ENCODE measurements at places on chromosomes 3 and 15.
A peak's percentile ranks its signal among the peaks of the same experiment; 100 is the strongest.

GRCh38 chr15:70378126-70379031 lies 280.7 kb upstream of the TLE3 start:
- DNase-seq, result no peak

GRCh38 chr3:12953201-12953995 lies 112.0 kb upstream of the RPL32 start:
- no peak for DNase-seq

DNA sequence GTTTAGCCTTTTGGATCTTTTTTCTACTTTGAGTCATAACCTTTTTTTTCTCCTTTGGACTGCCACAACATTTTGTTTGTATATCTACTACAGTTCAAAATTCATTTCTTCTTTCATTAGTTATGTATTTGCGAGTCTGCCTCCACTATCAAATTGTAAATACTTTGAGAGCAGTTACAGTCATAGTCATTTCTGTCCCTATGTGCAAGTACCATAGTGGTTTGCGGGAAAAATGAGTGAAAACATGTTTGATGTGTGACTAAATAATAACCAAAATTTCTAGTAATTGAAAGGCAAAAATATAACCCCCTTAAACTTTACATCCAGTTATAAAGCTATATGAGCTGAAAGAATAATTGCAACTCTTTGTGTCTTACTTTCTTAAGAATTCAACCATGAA lies 45.8 kb upstream of the CCDC50 start:
- DNase-seq, result peak; percentile 40

DNA sequence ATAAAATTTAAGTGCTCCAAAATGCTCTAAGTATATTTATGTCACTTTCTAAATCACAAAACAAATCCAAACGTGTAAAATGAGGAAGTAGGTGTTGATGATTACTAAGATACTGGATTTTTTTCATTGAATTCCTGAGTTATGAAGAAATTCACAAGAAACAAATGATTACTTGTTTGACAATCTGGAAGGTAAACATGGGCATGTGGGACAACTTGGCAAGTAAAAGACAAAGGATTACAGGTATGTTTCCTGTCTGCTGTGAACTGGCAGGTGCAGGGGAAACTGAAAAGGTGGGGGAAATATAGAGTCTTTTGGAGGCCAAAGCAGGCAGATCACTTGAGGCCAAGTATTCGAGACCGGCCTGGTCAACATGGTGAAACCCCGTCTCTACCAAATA lies 252.7 kb upstream of the AZI2 start:
- no peak for DNase-seq

GRCh38 chr3:111701292-111701906 lies 106.3 kb upstream of the ZBED2 start:
- no peak for DNase-seq

- no peak for DNase-seq
These were observed 2.0 kb downstream of the FSTL1 start for GRCh38 chr3:120448756-120449155.

DNA sequence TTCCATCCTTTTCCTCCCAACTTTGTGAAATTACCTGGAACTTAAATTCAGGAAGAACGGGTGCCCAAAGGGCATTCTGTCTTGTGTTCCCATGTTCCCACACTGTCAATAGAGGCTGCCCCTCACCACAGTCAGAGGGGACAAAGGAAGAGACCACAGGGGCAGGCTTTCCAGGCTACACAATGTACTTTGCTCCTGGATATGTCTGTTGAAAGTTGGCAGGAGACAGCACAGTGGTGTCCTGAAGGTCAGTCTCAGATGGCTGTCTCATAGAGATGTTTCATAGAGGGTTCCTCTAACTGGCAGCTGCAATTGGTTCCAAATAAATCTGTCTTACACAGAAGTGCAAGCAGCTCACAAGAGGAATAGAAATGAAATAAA lies 107.8 kb upstream of the TGFBR2 start:
- DNase-seq, result no peak

GRCh38 chr3:39291903-39292329 lies 12.1 kb upstream of the CX3CR1 start:
- peak; percentile 80 for DNase-seq

DNA sequence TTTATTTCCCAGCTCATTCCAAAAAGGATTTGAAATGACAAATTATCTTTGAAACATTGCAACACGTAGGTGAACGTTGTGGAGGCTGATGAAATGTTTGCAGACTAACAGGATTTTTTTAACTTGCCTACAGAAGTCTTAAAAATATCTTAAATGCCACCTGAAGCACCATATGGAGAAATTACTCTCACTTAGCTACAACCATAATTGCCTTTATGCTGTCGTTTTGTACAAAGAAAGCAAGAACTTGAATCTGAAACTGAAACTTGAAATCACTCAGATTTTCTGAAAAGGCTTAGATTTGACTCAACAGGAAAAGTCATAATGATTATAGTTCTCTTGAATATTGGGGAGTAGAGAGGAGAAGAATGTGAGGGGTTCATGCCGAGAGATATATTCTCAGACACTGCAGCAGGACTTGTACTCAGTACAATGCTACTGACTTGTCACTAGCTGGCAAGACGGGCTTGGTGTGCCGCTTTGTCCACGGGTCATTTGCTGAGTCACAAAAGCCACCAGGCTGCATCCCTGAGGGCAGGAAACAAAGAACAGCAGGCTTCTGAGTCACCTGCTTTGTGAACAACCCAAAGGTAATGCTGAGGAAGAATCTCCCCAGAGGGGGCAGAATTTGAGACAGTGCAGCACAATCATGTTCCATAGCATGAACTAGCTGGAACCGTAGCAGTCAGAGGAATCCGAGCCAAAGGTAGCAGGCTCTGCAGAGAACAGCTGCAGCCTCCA lies 7.1 kb upstream of the FMN1 start:
- peak; percentile 89 for DNase-seq

DNA sequence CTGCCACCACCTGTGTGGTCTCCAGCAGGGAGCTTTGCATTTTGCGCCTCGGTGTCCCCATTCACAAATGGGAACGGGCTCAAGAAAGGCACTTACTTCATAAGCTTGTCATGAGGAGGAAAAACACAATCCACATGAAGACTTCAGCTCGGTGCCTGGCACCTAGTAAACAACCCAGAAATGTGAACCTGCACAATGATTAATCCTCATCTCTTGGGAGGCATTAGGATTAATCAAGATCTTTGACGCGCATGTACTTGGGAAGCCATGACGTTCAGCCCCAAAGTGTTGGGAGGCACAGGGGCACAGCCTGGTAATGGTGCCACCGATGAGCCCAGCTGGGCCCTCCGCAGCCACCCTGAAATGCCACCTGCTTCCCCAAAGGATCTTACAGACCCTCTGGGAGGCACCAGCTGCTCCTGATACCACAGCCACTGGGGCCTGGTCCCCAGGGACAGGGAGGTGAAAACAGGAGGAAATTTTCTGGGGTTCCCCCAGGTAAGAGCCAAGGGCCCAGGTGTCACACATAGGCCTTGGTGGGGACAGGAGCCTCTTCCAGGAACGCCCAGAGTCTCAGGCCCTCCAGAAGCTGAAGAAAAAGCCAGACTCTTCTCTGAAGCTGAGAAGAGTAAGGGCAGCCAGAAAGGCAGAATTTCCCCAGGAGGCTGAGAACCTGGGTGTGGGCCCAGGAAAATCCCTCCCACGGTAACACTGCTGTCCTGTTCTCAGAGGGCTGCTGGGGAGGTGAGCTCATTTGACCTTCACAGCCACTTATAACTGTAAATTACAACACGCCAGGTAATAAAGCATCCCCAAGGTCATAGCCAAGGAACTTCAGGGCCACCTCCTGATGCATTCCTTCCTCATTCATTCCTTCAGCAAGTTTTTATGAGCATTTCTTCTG lies 507.5 kb downstream of the SHQ1 start:
- DNase-seq, result no peak

GRCh38 chr3:147615035-147615434 lies 205.9 kb downstream of the ZIC1 start:
- no peak for DNase-seq

DNA sequence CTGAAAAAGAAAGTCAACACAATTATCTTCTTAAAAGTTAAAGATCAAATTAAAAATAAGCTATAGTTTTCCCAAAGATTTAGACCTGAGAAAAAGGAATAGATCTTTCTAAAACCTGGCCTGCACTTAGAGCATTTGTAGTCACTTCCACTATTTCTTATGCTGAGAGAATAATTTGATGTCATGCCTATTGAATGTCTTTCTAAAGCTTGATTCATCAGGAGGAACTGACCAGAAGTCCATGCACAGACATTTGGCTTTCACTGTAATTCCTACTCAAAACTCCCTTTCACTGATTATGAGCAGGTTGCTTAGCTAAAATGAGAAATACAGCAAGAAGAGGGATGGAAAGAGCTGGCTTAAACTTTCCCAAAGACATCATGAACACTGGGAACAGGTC lies 4.3 kb downstream of the GREM1 start:
- DNase-seq, result no peak

DNA sequence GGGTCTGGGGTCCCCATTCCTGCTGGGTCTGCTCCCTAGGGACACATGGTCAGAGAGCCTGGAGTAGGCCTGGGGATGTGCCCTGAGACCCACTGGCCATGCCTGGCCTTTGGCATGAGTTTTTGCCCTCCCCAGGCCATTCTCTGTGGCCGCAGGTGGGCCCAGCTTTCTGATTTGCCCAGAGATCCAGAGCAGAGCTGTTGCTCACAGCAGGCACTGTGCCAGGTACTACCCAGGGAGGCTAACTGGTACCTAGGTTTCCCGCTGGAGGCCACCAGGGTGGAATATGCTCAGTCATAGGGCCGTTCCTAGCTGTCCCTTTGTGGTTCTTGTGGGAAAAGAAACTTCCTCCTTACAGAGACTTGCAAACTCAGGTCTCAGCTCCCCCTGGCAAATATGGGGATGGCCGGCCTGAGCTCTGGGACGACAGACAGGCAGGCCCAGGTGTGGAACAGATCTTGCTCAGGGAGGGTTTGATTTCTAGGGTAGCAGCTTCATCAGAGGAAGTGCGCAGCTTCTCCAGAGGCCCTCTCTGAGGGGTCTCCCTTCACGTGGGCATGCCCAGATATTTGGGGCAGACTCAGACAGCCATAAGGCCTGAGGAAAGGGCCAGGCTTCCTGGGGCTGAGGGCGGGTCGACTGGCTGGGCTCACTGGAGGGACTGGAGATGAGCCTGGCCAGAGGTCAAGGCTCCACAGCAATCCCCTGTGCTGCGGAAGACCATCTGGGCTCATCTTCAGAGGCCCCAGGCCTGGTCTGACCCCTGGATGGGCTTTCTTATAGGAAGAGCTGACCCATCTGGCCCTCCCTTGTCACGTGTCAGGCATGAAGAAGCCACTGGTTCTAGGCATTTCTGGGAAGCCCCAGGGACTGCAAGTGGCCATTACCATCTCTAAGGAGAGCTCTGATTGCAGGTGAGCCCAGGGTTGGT lies 28.0 kb downstream of the ACAA1 start:
- no peak for DNase-seq

- no peak for DNase-seq
These were observed 62.7 kb downstream of the EXOG start for GRCh38 chr3:38558864-38559263.

DNA sequence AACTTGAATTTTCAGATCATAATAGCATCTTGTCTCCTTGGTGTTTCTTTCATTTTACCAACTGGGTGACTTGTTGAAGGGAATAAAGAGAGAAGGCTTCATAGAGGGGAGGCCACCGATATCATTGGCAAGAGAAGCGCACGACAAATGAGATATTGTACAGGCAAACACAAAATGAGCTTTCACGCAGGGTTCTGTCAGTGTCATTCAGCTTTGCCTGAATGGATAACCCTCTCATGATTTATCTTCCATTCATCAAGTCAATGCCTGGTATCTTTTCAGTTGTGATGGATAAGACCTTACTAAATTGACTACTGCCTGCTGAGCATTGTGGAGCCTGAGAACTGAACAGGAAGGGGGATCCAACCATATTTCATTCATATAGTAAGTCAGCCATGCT lies 188.6 kb upstream of the EPHA3 start:
- DNase-seq, result no peak

DNA sequence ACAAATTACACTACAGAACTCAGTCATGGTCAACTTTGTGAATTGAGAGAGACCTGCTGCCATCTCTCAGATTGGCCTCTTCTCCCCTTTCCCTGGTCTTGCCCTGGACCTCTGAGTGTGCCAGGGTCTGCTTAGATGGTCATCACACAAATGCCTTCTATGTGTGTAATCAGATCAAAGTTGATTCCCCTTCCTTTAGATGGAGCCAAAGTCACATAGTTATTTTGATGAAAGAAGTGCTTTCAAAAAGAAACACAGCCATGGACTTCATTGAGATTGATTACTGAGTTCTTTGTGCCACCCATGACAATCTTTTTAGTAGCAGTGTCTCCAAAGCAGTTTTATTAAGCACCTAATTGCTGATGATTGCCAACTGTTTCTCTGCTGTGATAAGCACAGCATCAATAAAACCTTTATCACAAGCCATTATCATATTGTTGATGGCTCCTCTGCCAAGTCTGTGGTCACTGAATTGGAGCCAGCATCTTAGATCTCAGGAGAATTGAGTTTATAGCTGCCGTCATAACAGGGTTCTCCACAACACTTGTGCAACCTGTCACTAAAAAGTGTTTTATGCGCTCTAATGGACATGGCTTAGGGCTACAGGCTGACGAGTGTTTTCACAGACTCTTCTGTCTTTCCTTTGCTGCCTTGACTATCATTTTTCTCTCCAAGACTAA lies 149.7 kb upstream of the NUDT16 start:
- DNase-seq, result no peak

DNA sequence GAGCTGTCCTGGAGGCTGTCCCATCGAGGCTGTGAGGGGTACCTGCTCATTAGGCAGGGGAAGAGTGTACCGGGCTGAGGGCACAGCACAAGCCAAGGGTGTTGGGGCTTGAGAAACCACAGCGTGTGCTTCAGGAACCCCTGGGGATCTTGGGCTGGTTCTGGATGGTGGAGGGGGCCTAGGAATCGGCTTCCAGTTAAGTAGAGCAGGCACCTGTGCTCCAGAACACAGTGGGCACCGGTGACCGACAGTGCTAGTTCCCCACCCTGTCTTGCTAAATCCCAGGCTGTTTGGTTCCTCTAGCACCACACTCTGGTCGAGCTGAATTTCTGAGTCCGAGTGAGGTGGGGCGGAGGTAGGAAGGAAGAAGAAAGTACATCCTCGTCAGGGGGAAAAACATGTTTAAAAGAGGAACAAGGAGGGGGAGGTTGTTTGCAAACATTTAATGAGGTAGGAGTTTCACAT lies 29.1 kb downstream of the SLC6A6 start:
- DNase-seq, result no peak

DNA sequence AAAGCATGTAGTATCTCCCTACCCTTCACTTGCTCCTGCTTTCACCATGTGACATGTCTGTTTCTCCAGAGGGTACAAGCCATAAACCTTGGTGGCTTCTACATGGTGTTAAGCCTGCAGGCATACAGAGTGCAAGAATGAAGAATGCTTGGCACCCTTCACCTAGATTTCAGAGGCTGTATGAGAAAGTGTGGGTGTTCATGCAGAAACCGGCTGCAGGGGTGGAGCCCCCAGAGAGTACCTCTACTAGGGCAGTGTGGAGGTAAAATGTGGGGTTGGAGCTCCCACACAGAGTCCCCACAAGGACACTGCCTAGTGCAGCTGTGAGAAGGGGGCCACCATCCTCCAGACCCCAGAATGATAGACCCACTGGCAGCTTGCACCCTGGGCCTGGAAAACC lies 32.2 kb downstream of the SLC15A2 start:
- no peak for DNase-seq
